Chondrocyte (in vitro differentiated cells): ENCODE measurements at places on chromosomes 2 and 18. TPM values are rescaled to one million over a fixed set of nuclear protein-coding genes. Genes with fewer than 3 reads are reported as not detected.

DNA sequence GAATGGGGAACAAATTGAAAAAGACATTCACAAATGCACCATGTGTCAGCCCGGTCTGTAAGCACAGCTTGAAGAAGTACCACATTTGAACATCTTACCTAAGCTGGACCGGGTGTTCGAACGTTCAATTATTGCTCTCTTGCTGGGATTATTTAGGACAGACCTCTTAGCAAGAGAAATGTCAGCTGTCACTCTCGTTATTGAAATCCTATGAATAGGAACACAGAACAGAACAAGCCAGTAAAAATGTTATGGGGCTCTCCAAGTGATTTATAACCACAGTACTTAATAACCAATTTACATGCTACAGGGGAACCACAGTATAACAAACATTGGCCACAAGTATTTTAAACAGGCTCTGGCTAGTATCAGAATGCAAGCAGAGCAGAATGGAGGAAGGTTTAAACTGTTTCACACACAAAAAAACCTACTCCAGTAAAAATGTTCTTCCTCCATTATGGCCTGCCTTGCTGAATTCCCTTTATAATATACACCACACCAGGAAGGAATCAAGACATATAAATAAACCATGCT lies 32.5 kb upstream of the ARL5A start:
- DNase-seq, result no peak
- no peak overlapping the region for H3K27ac ChIP-seq
- H3K27me3 ChIP-seq, result no peaks in the 10 kb centered on the region
- no peaks in the 10 kb centered on the region for H3K36me3 ChIP-seq
- H3K4me3 ChIP-seq, result no peak overlapping the region

GRCh38 chr2:103437161-103437560 lies 675.3 kb downstream of the TMEM182 start:
- no peak for DNase-seq
- no peaks in the 10 kb centered on the region for H3K4me1 ChIP-seq
- H3K27ac ChIP-seq, result no peak overlapping the region

- peaks cover 35% of the 10 kb centered on the region for H3K4me1 ChIP-seq
- no peak overlapping the region for H3K4me3 ChIP-seq
Measured at GRCh38 chr2:127348426-127349000, 39.3 kb downstream of the MAP3K2 start.

DNA sequence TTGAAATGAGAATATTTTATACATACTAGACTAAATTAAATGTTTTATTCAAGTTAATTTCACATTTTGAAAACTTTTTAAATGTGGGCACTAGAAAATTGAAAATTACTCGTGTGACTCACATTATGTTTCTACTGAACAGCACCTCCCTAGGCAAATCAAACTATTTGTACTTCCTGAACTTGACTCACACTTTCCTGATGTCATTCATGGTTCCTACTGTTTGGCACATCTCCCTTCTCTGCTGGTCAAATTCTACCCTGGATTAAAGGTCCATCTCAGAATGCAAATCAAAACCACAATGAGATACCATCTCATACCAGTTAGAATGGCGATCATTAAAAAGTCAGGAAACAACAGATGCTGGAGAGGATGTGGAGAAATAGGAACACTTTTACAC lies 16.7 kb downstream of the LHCGR start:
- H3K36me3 ChIP-seq, result no peaks in the 10 kb centered on the region
- no peak overlapping the region for H3K4me3 ChIP-seq
- H3K27me3 ChIP-seq, result peaks cover 4% of the 10 kb centered on the region
- peaks cover 18% of the 10 kb centered on the region for H3K4me1 ChIP-seq
- H3K27ac ChIP-seq, result no peak overlapping the region

- no peak overlapping the region for H3K27ac ChIP-seq
- DNase-seq, result no peak
- H3K4me3 ChIP-seq, result no peak overlapping the region
- H3K27me3 ChIP-seq, result no peaks in the 10 kb centered on the region
- H3K36me3 ChIP-seq, result no peaks in the 10 kb centered on the region
Measured at GRCh38 chr2:163205589-163206254, 367.2 kb upstream of the KCNH7 start.

The DNPEP gene
- total RNA-seq, result 42.3 to 47.9 TPM (median 43.5 TPM) in 3 replicates
